NCI-H226 (cell line): ENCODE measurements at places on chromosomes 12 and 14.

DNA sequence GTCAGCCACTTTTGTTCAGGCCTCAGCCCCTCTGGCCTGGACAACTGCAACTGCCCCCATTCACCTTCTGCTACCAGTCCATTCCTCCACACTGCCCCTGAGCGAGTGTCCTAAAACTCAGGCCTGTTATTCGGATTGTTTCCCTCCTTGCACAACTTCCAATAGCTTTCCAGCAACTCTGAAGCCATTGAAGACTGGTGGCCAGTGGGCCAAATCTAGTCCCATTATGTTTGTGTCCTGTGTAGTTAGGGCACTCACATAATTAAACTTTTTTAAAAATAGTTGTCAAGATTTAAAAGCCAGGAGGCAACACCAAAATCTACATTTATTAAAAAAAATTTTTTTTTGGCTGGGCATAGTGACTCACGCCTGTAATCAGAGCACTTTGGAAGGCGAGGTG is 17.8 kb upstream of the FIGNL2 start:
- DNase-seq: no peak

DNA sequence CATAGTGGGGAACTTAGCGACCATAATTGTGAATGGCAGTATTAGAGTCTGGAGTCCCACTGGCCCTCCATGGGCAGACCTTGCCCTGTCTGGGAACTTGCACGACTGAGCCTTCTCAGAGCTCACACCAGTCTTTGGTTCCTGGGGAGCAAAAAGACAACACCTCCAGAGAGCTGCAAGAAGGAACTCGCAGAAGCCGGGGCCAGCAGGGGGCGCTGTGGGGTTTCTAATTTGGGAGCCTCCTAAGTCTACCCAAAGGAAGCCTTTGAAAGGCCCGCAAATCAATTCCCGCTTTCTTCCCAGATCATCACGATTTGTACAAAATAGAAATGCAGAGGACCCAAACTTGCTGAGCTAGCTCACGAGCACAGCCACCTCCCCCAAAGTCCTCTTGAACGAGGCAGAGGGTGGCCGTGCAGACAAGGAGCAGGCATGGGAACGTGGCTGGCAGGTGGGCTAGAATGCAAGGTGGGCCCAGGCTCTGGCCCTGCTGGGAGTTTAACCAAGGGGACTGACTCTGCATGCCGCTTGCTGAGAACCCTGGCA is 46.3 kb upstream of the FBXO21 start:
- DNase-seq: peak; percentile 9

- DNase-seq: no peak
Observed at GRCh38 chr14:63726499-63726898, 1.4 kb downstream of the SGPP1 start.

GRCh38 chr14:20834899-20835298 is 32.3 kb upstream of the RNASE1 start:
- DNase-seq: no peak

GRCh38 chr14:102046337-102047278 is 40.2 kb downstream of the HSP90AA1 start:
- peak; percentile 21 for DNase-seq

GRCh38 chr12:65881965-65882413 is 57.7 kb downstream of the HMGA2 start:
- DNase-seq: no peak

DNA sequence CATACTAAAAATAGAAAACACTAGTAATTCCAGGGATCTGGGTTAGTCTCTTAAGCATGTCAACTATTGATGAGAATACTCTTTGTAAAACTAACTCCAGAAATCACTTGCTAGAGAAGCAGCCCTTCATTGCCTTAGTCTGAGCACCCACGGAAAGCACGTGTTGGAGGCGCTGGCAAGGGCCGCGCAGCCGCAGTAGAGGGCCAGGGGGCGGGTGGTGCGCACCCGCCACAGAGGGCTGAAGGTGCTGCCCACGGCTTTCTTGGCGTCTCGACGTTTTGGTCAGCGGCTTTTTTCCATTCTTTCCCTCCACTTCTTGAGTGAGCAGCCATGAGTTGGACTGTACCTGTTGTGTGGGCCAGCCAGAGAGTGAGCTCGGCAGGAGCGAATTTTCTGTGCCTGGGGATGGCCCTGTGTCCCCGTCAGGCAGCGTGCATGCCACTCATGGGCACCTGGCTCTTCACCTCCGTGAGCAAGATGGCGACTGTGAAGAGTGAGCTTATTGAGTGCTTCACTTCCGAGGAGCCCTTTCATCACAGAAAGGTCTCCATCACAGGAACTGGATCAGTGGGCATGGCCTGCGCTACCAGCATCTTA is 68.4 kb upstream of the PPM1H start:
- DNase-seq: no peak

DNA sequence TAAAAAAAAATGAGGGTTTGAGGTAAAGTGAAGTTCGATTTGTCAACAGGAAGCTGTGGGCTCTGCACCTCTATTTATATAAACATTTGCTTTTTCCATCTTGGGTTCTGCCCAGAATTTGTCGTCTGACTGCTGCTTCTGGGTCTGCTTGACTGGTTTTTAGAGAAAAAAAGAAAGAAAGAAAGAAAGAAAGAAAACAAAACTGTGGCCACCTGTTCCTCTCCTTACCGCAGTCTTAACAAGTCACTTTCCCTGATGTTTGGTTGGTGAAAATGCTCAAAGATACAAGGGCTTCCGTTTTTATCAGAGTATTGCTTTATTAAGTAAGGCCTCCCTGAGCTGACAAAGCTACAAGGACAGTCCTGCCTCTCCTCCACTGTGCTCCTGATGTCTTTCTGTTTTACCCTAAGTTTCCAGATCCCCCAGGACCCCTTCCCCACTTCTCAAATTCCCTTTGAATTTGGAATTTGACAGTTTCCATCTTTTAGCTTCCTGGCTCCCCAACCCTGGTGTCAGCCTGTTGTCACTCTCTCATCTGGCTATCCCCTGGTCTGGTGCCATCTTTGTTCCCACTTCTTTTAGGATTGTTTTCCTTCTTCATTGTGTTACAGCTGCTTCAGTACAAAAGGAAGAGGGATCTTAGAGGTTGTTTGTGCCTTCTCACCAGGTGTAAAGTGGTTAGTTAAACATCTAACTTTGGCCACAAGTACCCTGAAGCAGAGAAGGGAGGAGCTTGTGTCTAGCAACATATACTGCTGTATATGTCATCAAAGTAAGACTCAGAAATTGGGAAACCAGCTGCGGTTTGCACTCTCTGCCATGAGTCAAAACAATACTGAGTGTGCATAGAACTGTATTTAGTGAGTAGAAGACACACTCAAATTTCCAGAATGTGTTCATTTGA is 18.0 kb downstream of the MFAP5 start:
- no peak for DNase-seq

DNA sequence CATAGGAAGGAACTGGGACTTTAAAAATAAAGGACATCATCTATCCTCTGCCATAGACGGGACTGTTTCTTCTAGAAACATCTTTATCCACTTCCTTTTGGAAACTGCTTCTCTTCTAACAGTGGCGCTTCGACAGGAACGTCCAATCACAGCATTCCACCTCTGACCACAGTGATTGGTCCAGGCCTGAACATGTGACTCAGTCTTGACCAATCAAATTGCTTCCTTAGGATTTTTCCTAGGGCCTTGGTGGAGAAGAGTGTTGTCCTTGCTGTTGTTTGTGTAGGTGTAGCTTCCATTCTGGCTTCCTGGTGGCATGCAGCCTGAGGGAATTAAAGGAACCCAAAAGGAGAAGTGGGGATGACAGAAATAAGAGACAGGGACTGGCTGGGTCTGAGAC is 182.4 kb upstream of the TBX3 start:
- no peak for DNase-seq

GRCh38 chr12:5736527-5736926 is 208.5 kb downstream of the ANO2 start:
- DNase-seq: no peak

DNA sequence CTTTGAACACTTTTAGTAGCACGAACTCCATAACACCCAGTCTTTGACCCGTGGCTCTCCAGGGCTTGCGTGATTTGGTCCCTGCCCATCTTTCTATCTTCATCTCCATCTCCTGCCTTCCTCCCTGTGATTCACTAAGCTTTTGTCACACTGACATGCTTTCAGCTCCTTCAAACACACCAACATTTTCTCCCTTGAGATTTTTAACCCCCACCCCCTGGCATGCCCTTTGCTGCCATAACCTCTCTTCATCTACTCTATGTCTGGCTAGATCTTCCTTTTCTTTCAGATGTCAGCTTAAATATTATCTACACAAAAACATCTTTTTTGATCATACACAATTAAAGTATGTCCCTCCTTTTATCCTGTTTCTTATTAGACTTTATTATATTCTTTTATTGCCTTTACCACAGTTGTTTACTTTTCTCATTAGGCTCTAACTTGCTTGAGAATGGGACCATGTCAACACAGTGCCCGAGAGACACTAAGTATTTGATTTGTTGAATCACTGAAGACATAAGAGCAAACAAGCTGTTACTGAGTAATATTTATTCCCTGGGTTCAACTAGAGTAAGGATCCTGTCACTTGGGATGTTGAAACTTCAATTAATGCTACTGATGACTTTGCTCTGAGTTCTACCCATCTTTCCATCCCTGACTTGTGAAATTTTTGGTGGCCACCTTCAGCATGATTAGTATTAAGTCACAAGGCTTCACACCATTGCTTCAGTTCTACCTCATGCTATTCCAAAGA is 387.3 kb downstream of the LRIG3 start:
- DNase-seq: no peak

GRCh38 chr14:100825713-100826331 is at the start of gene MEG3:
Gene MEG3, plus strand, starts transcription at chr14:100826118.
- DNase-seq: peak; percentile 50

- no peak for DNase-seq
Observed at GRCh38 chr12:124706363-124706762, 139.0 kb upstream of the NCOR2 start.

- DNase-seq: no peak
Observed at GRCh38 chr12:11673666-11674461, 24.4 kb downstream of the ETV6 start.

- DNase-seq: no peak
Observed at GRCh38 chr12:7101694-7102131, 7.3 kb downstream of the C1RL start.

DNA sequence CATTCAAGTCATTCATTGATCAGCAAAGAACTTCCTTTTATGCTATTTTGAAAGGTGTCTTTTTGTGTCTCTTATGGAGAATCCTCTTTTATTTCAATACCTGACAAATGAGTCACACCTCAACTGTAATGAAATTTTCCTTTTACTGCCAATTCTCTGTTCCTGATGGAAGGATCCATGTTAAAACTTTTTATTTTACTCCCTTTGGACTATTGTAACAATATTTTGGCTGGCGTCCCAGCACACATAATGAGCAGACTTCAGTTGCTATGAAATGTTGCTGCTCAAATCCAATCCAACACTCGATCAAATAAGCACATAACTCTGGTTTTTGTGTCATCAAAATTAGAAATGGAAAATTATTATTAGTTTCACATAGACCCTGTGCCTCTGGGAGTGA is 21.9 kb upstream of the SLC15A5 start:
- peak; percentile 14 for DNase-seq

DNA sequence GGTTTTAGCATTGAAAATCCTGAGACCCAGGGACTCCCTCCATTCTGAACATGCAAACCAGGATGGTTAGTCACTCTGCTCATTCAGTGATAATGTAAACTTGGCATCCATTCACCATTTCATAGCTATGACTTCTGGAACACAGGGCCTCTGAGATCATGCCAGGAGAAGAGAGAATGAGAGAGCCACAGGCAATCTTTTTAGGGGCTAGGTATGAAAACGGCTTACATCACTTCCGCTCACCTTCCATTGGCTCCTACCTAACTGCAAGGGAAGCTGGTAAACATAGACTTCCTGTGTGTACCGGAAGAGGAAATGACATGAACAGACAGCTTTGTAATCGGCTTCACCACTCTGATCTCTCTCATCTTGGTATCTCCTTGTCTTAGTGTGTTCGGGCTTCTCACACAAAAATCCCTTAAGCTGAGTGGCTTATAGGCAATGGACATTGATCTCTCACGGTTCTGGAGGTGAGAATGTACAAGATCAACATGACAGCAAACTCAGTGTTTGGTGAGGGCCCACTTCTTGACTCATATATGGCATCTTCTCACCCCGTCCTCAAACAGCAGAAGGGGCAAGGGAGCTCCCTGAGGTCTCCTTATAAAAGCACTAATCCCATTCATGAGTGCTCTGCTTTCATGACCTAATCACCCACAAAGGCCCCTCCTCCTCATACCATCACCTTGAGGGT is 465.9 kb upstream of the TBX3 start:
- DNase-seq: peak; percentile 79

DNA sequence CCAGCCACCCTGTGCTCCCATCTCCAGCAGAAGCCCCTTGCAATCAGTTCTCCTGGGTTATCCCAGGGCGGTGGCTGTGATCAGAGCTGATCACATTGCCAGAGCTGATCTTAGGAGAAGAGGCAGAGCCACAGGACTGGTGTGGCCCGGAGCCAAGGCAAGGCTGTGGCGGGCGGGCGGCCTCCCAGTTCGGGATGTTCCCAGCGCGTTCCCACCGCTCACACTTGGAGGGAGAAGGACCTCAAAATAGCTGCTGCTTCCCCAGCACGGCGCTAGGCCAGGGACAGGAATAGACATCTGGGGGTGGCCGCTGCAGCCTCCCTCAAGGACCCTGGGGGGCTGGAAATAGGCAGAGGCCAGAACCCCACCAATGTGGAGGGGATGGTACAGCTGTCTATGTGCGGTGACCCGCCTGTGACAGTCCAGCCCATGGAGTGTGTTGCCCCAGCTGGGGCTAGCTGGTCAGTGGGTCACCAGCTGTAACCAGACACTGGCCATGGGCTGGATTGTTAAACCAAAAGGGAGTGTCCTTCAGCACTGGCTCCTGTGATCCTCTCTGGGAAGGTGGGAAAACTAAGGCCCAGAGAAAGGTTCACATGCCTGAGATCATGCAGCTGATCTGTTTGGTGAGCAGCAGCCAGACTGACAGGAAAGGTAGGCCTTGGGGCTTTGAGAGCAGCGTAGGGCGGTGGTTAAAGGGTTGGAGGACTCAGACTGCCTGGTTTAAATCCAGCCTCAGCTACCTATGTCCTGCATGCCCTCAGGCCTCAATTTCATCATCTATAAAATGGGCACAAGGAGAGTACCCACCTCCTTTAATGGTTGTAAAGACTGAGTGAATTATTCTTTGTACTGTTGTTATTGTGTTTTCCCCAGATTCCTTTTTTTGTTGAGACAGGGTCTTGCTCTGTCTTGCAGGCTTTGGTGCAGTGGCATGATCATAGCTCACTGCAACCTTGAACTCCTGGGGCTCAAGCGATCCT is 8.0 kb upstream of the POP5 start:
- no peak for DNase-seq
